Suprapubic skin (tissue), 4 donors: ENCODE measurements at places on chromosomes 16 and 17. TPM values are rescaled to one million over a fixed set of nuclear protein-coding genes. Genes with fewer than 3 reads are reported as not detected.
A peak's percentile ranks its signal among the peaks of the same experiment; 100 is the strongest.

- H3K36me3 ChIP-seq = no peaks in the 10 kb centered on the region
- peak; percentile 65 for DNase-seq
- no peaks in the 10 kb centered on the region for H3K27me3 ChIP-seq
- peaks cover 21% of the 10 kb centered on the region for H3K4me1 ChIP-seq
- H3K4me3 ChIP-seq = no peak overlapping the region
- no peak overlapping the region for H3K27ac ChIP-seq
Measured at GRCh38 chr17:44333371-44333770, 8.7 kb upstream of the SLC25A39 start.

GRCh38 chr17:29607557-29608195 is 14.7 kb downstream of the ANKRD13B start:
- H3K27me3 ChIP-seq = no peaks in the 10 kb centered on the region
- H3K36me3 ChIP-seq = no peaks in the 10 kb centered on the region
- no peak for DNase-seq
- H3K4me3 ChIP-seq = no peak overlapping the region
- no peak overlapping the region for H3K27ac ChIP-seq

DNA sequence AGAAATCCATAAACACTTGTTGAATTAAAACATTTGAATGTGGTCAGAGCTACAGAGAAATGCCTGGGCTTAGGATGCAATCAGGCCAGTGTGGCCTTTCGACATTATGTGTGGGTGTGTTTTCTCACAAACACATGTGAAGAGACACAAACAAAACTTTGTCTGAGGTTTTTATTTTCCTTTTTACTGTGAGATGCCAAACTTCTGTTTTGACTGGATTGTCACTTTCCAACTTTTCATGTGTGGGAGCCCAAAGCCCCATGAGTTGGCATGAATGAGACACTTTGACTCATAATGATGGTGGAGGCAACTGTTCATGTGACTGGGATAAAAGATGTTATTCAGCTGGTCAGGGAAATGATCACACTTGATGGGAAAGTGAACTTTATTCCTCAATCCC is 71.9 kb upstream of the GAS7 start:
- peaks cover 5% of the 10 kb centered on the region for H3K4me1 ChIP-seq
- H3K4me3 ChIP-seq = no peak overlapping the region
- no peak for DNase-seq
- H3K36me3 ChIP-seq = no peaks in the 10 kb centered on the region
- H3K27ac ChIP-seq = peak overlapping the region; percentile 41
- H3K27me3 ChIP-seq = peaks cover 2% of the 10 kb centered on the region

GRCh38 chr17:1413281-1413791 is 13.3 kb upstream of the YWHAE start:
- no peaks in the 10 kb centered on the region for H3K27me3 ChIP-seq
- H3K4me3 ChIP-seq = no peak overlapping the region
- DNase-seq = no peak
- peaks cover 12% of the 10 kb centered on the region for H3K36me3 ChIP-seq
- H3K4me1 ChIP-seq = peaks cover 9% of the 10 kb centered on the region

- no peaks in the 10 kb centered on the region for H3K36me3 ChIP-seq
- no peak overlapping the region for H3K27ac ChIP-seq
- no peak for DNase-seq
- no peak overlapping the region for H3K4me3 ChIP-seq
Measured at GRCh38 chr17:70804161-70804560, 634.8 kb downstream of the KCNJ2 start.

DNA sequence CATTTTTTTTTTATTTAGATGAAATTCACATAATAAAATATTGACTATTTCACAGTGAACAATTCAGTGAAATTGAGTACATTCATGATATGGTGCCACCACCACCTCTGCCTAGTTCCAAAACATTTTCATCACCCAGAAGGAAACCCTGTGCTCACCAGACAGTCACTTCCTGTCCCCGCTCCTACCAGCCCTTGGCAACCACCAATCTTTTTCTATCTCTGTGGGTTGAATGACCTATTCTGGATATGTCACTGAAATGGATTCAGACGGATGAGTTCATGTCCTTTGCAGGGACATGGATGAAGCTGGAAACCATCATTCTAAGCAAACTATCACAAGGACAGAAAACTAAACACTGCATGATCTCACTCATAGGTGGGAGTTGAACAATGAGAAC is 40.5 kb downstream of the ATP2C2 start:
- no peaks in the 10 kb centered on the region for H3K36me3 ChIP-seq
- no peak overlapping the region for H3K27ac ChIP-seq
- DNase-seq = no peak

Gene MYH3
- 1.2 TPM for total RNA-seq

Gene DNAH9
- total RNA-seq = 3.0 TPM

DNA sequence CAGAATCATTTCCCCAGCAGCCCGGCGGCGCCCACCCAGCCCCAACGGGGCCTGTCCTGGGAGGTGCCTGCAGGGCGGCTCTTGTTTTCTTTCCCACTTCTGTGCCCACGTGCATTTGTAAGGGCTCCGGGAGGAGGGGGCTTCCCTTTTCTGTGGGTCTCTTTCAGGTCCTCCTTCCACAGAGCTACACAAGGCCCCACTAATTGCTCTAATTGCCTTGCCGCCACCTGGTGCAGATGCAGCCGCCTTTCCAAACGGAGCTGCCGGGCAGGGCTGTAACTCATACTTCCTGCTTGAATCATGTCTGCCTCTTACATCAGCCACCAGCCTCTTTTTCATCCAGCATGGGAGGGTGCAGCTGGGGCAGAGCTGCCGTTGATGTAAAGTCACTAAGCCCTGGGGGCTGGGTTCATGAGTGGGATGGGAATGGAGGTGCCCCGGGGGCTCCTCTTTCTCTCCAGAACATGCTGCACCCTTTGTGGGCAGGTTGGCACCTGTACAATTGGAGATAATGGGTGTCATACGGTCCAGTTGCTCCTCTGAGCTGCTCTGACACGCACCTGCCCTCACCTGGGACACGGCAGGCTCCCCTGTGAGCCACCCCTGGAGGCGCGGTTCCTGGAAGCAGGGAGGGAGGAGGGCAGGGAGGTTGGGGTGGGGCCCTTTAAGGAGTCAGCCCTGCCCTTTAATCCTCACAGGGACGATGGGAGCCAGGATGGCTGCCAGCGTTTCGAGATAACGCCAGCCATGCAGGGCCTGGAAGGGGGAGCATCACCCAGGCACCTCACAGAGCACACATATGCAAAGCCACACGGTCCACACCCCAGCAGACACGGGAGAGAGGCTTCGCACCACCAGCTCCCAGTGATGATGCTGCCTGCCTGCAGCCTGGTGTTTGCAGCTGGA is 41.1 kb upstream of the KLHDC4 start:
- no peaks in the 10 kb centered on the region for H3K36me3 ChIP-seq
- no peak for DNase-seq
- peaks cover 41% of the 10 kb centered on the region for H3K4me1 ChIP-seq
- H3K27me3 ChIP-seq = peaks cover 10% of the 10 kb centered on the region
- peak overlapping the region; percentile 81 for H3K27ac ChIP-seq

GRCh38 chr17:74276051-74276476 is 2.0 kb downstream of the DNAI2 start:
- H3K4me3 ChIP-seq = no peak overlapping the region
- DNase-seq = no peak

Gene SLC5A10
- 0.68 TPM for total RNA-seq

DNA sequence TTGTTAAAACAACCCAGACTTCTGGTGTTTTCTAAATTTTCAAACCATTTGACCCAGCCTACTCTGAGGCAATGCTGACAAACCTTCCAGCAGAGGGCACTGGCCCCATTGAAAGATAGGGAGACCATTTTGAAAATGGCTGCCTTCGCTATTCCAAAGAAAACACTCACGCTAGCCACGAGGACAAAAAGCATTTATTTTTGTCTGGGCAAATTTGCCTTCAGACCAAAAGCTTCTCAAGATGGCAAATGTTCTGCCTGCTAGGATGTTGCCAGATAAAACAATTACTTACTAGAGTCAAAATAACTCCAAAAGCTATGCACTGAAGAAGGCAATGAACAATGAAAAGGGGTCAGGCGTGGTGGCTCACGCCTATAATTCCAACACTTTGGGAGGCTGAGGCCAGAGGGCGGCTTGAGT is 296.7 kb upstream of the IRX5 start:
- no peak for DNase-seq
- no peak overlapping the region for H3K4me3 ChIP-seq
- H3K4me1 ChIP-seq = peaks cover 4% of the 10 kb centered on the region
- H3K27ac ChIP-seq = no peak overlapping the region
- no peaks in the 10 kb centered on the region for H3K27me3 ChIP-seq

Gene NKD1
- total RNA-seq = 9.1 TPM

DNA sequence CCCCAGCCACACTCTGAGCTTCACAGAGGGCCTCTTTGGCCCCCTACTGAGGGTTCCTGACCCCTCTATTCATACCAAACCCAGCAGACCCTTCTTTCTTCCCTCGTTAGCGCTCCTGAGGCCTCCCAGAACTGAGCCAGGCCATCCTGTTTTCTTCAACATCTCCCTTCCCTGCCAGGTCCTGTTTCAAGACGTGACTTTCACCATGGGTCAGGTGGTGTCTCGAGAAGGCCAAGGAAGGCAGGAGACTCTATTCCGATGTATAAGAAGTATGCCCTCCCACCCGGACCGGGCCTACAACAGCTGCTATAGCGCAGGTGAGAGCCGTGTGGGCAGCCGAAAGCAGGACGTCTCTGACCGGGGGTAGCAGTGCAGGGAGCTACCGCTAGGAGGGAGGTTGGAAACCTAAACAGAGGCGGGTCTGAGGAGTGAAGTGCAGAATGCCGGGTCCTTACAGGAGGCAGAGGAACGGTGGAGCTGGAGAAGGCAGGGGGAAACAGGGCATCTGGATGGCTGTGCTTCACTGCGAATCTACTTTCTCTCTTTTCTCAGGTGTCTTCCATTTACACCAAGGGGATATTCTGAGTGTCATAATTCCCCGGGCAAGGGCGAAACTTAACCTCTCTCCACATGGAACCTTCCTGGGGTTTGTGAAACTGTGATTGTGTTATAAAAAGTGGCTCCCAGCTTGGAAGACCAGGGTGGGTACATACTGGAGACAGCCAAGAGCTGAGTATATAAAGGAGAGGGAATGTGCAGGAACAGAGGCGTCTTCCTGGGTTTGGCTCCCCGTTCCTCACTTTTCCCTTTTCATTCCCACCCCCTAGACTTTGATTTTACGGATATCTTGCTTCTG is 1.3 kb upstream of the SENP3 start:
- H3K27me3 ChIP-seq = no peaks in the 10 kb centered on the region
- DNase-seq = peak; percentile 82

GRCh38 chr17:73643001-73643851 is 1.0 kb downstream of the SDK2 start:
- H3K4me1 ChIP-seq = peaks cover 34% of the 10 kb centered on the region
- H3K4me3 ChIP-seq = peak overlapping the region; percentile 52
- DNase-seq = no peak
- no peaks in the 10 kb centered on the region for H3K36me3 ChIP-seq
- H3K27ac ChIP-seq = no peak overlapping the region

Gene APRT
- total RNA-seq = 382 TPM
